LHCN-M2 (cell line): ENCODE measurements at places on chromosomes 1 and 21. TPM values are rescaled to one million over a fixed set of nuclear protein-coding genes. Genes with fewer than 3 reads are reported as not detected.
A peak's percentile ranks its signal among the peaks of the same experiment; 100 is the strongest.

DNA sequence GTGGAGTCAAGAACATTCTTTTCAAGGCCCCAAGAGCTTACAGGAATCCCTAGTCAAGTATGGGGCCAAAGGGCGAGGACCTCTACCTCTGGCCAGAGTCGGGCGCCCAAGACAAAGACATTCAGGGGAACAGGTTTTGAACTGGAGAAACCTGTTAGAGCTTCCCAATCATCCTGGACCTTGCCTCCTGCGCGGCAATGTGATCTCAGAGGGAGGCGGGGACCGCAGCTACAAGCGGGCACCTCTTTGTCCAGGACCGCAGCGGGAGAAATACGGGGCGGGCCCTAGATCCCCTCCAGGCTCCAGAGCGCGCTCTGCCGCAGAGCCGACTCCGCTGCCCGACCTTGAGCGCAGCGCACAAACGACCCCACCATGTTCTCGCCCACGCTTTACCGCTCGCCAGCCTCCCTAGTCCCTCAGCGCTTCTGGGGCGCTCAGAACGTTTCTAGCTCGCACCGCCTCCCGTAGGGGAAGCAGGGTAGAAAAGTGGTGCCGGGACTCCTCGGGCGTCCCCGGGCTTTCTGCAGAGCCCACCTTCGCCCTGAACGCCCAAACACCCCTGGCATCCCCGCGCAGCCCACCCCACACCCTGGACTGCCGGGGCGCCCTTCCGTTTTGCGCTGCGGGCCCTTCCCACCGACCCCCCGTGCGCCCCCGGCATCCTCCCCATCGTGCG is 28.1 kb downstream of the RABIF start:
- no peak for DNase-seq

The OR14K1 gene
- not detected in 2 replicates for total RNA-seq

The RHBG gene
- total RNA-seq = not detected in 2 replicates

DNA sequence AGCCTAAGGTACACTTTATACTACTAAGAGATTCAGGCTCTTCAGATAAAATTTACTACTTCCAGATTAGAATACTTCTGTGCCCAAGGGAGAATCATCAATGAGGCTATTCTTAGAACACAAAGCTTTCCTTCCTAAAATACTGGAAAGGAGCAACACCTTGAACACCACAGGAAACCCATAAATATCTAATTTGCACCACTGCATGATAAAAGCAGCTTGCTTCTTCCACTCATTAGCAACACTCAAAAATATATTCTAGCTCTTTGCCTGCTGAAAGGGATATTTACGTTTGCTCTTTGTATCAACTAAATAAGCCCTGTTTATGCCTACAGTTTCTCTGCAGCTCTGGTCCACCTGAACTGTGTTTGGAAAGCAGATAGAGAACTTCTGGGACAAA is 284.3 kb downstream of the RWDD3 start:
- no peak for DNase-seq

The FCGR2B gene
- total RNA-seq = not detected in 2 replicates

DNA sequence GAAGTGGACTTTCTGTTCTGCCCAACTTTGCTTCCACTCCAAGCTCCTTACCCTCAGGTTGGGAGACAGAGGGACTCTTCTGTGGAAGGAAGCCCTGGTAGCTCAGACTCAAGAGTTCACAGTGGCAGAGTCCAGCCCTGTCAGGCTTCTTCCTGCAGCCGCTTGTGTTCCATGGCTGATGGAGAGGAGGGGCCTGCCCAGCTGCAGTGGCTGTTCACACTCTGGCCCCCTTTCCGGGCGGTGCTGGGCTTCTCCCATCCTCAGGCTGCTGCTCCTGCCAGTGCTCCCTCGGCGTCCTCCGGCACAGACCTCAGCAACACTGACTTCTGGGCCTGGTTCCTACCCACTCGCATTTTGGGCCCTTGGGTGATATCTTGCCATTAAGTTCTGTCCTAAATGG is 4.0 kb downstream of the KRTAP10-1 start:
- no peak for DNase-seq

GRCh38 chr1:172826096-172826741 is 167.3 kb downstream of the FASLG start:
- DNase-seq = peak; percentile 96

The ZRANB2 gene
- total RNA-seq = 32.8 and 38.1 TPM in 2 replicates

GRCh38 chr1:30768830-30769718 is 11.5 kb upstream of the LAPTM5 start:
- no peak for DNase-seq

The MGST3 gene
- 124 and 129 TPM in 2 replicates for total RNA-seq

The FOXO6 gene
- 0.19 and 0.23 TPM in 2 replicates for total RNA-seq

- peak; percentile 94 for DNase-seq
These were observed 72.4 kb upstream of the BCAR3 start for GRCh38 chr1:93753791-93754763.

The CRP gene
- total RNA-seq = not detected in 2 replicates

DNA sequence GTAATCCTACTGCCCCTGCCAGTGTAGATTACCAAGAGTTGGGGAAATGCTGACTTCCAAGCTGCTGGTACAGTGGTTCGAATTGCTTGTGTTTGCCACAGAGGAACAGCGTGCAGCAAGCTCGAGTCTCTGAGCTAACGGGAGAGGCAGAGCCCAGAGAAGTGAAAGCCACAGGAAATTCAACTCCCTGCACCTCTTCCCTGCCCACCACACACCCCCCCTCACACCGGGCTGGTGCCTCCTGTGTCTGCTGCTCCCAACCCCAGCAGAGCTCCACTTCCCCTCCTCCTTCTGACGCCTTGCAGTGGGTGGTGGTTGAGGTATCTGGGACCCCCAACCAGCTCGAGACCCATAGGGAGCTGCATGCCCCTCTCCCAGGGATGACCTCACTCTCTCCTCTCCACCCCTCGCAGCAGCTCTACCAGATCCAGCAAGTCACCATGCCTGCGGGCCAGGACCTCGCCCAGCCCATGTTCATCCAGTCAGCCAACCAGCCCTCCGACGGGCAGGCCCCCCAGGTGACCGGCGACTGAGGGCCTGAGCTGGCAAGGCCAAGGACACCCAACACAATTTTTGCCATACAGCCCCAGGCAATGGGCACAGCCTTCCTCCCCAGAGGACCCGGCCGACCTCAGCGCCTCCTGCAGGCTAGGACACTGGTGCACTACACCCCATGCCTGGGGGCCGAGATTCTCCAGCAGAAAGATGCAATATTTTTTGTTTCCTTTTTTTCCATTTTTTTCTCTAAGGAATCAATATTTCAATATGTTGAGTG is 13.1 kb upstream of the KCNQ4 start:
- DNase-seq = no peak

The COL8A2 gene
- total RNA-seq = 0.11 and 0.26 TPM in 2 replicates

DNA sequence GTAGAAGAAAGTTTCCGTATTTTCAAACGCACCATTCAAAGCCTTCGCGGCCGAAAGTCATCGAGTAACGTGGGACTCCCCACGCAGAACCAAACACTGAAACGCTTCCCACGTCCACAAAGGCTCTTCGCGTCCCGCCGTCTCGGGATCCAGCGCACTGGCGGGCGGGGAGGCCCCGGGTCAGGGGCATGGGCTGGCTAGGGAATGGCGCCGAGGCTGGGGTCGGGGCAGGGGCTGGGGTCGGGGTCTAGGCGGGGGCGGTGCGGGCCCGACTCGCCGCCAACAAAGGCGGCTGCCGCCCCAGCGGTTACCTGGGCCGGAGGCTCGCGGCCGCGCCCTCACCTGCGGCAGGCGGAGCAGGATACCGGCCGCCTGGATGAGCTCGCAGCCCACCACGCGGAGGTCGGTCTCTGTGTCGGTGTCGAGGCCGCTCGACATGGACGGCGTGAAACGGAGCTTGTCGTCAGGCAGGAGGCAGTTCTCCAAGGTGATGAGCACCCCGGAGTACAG is 403 bp downstream of the CCNL2 start:
- no peak for DNase-seq

GRCh38 chr21:42144679-42145568 is 73.8 kb downstream of the UMODL1 start:
- no peak for DNase-seq

DNA sequence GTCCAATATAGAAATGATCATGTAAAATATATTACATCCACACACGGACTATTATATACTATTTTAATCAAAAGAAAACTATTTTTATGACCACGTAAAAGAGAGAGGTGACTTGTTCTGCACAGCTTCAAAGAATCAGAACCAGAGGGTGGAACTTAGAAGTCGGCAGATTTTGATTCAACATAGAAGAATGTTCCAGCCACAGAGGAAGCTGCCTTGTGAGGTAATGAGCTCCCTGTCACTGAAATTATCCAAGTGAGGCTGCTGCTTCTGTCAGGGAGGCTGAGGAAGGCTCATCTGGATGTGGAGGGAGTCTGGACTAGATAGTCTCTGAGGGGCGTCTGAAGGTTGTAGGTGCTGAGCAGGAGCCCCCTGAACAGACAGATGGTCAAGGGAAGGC is 2.7 kb downstream of the PLEKHA6 start:
- DNase-seq = no peak

DNA sequence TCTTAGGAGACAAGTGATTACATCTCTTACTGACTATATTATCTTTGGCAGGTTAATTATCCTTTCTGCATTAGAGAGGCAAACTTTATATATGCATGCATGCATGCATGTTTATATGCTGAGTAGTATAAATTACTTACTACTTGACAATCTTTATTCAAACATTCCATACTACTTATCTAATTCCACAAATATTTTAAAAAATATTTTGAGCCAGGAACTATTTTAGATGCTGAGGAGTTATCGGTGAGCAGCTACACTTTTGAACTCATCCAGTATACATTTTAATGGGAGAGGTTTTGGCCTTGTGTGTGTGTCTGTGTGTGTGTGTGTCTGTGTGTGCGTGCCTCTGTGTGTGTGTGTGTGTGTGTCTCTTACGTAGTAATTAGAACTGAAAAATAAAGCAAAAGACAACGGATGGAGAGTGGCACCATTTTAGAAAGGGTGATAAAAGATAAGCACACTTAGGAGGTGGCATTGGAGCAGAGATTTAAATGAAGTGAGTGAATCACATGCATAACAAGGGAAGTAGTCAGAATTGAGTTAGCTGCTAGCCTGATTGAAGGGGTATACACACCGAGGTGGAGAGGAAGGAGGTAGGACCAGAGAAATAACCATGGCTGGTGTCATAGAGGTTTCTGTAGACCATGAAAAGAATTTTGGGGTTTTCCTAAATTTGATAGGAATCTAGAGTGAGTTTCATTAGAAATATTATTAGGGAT is 1488.4 kb downstream of the MRPL39 start:
- DNase-seq = no peak

- DNase-seq = no peak
These were observed 9.5 kb upstream of the IRF6 start for GRCh38 chr1:209815490-209815889.

The CFAP141 gene
- not detected in 2 replicates for total RNA-seq

The RAB7B gene
- total RNA-seq = 3.4 and 3.9 TPM in 2 replicates

The ANGPTL3 gene
- not detected in 2 replicates for total RNA-seq

DNA sequence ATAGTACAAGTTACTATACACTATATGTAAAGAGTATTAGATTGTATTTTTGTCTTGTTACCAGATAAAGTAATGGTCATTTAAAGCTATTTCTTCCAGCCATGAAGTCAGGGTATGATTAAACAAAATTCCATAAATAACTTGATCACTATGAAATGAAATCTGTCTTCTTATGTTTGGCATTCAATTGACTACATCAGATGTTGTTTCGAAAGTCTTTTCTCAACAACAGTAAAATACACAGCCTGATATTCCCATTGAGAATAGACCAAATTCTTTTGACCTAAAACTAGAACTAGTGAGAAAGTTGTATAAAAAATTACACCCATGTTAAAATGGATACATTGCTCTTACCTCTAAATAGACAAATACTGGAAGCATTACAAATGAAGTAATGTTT is 134.6 kb upstream of the ADAMTS5 start:
- no peak for DNase-seq

The MORC3 gene
- total RNA-seq = 17.9 and 20.0 TPM in 2 replicates

The SEC16B gene
- total RNA-seq = 10.8 and 12.5 TPM in 2 replicates

The OR2L13 gene
- not detected in 2 replicates for total RNA-seq

The FCRL1 gene
- not detected in 2 replicates for total RNA-seq

DNA sequence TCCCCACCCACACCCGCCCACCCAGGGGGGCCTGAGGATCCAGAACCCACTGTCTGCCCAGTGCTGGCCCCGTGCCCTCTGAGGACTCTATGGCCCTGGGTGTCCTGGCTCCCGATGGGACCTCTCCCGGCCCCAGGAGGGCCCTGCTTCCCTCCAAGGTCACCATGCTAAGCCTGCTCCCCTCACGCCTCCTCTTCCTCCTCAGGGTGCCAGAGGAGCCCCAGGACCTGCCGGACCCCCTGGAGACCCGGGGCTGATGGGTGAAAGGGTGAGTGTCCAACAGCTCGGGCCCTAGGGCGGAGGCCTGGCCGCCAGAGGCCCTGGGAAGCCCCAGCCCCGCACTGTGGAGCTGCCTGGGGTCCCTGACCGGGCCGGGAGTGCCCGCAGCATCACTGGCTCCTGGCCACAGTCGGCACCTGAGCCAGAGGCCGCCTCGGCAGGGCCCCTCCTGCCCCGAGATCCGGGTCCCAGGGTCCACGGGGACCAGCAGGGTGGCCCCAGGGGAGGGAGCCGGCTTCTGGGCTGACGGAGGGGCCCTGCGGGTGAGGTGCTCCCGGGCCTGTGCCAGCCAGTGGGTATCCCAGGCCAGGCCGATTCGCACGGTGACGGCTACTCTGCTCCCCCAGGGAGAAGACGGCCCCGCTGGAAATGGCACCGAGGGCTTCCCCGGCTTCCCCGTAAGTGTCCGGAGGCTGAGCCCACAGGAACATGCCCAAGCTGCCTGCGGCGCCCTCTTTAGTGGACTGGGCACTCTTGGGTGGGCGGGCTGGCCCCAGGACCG is 16.1 kb downstream of the COL6A1 start:
- no peak for DNase-seq

DNA sequence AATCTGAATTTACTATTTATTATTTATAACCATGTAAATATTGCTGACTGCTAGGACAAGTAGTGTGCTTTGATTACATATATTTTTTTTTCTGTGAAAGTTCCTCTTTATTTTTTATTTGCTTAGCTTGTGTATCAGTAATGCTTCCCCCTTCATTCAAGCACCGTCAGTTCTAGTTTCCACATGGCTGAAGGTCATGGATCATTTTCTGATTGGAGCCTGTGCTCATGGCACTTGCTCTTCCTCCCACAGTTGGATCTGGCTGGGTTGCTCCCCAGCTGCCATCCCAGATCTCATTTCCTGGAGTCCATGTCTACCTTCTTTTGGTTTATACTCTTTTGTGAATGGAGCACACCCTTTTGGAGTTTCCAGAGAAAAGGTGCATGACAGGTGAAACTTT is 57.0 kb upstream of the IGSF5 start:
- no peak for DNase-seq

- no peak for DNase-seq
These were observed 2.4 kb upstream of the MMP23B start for GRCh38 chr1:1629430-1630190.

The PAPPA2 gene
- 0.06 TPM in 2 replicates for total RNA-seq

DNA sequence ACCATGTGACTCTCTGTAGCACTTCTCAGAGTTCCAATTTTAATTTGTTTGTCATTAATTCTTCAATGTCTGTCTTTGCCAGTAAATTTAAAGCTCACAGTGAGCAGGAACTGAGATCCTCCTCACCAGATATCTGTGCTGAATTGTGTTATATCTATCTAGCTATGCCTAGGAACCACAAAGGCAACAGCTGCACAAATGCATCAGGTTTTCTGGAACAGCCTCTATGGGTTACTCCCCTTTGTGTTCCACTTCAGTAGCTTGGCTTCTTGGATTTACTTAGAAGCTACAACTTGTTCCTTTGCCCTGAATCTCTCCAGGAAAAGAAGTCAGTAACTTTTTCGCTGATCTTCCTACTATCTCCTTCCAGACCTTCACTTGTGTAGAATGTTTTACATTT is 1237.8 kb upstream of the ADGRL4 start:
- DNase-seq = peak; percentile 88
